Pancreas (tissue), 10 donors: ENCODE measurements at places on chromosomes 3 and 15.

GRCh38 chr15:64653757-64654156 is 121.6 kb downstream of the RBPMS2 start:
- no peak for DNase-seq

GRCh38 chr15:91224755-91225380 is 124.8 kb downstream of the SV2B start:
- DNase-seq: no peak

- no peak for DNase-seq
These were observed 12.1 kb downstream of the SEC22C start for GRCh38 chr3:42569593-42570142.

DNA sequence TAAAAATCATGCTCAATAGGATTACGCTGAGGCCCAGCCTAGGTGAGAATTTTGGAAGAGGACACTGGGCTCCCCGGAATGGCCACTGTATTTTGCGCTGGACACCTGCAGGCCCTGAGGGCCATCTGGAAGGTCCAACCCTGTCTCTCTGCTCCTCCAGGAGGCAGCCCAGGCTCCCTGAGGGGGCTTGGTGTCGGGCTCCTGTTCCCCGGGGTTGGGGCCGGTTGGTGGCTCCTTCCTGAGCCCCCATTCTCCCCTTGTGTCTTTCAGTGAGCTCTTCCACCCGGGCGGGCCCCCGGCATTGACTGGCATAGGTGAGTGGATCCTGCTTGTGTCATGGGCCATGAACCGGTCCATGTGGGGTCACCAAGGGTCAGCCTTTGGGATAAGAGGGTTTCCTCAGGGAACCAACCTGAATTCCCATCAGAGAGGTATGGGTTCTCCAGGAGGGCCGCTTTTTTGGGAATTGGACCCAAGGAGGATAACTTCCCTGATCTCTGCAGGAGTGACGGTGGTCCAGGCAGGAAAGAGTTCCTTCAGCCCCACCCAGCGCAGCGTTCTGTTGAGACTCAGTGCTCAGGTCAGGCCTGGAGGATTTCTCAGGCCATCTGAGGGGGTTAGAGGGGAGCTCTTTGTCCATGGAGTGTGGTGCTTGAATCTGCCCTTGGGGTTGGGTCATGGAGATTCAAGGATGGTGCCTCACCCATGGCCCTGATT is 187.8 kb downstream of the UBE3A start:
- DNase-seq: peak; percentile 37

GRCh38 chr3:43181202-43181821 is 75.4 kb upstream of the POMGNT2 start:
- DNase-seq: no peak

GRCh38 chr3:29283231-29284119 is 2.6 kb downstream of the RBMS3 start:
- DNase-seq: no peak

- no peak for DNase-seq
These were observed 39.4 kb upstream of the SMAD3 start for GRCh38 chr15:67025719-67026609.

- no peak for DNase-seq
These were observed 69.9 kb upstream of the TNFSF10 start for GRCh38 chr3:172592898-172593669.

GRCh38 chr3:169348929-169349621 is 314.4 kb downstream of the MECOM start:
- no peak for DNase-seq

DNA sequence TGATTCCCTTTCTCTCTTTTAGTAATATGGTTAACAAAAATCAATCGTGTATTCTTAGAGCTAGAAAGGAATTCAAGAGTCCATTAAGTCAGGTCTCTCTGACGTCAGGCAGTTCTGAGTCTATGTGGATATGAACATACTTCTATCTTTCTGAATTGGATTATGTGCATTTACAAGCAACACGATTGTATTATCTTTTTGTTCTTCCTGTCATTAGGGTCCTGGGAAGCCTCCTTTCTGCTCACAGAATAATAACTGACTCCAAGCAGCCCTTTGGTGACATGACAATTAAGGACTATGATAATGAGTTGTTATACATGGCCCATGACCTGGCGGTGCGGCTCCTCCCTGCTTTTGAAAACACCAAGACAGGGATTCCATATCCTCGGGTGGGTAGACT is 14.0 kb downstream of the EDEM1 start:
- no peak for DNase-seq

GRCh38 chr15:92633001-92633400 is 22.6 kb downstream of the FAM174B start:
- DNase-seq: no peak

DNA sequence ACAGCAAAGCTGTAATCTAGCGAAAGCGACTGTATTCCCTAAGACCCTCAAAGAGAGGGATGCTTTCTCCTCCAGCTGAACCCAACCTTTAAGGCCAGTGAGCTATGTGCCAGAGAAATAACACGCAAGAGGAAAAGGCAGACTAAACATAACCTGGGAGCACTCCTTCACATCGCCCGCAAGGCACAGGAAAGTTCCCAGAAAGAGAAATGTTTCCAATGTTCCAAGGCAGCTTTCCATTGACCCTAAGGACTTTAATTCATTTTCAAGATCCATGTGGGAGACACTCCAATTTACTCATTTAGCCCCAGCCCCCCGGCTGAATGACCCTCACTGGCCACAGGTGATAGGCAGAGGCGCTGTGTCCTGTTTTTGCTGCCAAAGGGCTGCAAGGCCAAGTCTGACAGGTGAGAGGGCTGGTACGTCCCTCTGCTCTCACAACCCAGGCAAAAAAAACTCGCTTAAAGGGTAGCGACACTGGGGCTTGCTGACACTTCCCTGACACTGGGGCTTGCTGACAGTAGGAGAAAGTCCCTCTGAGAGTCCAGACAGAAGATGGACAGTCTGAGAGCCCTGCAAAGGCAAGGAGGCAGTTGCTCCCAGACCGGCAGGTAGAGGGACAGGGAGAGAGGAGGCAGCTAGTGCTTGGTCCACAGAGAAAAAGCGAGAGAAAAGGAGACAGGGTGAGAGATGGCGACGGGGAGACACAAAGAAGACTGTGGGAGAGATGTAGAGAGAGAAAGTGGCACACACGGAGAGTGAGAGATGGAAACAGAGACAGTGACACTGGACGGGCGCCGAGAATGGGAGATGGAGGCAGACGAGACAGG is 702 bp downstream of the ARHGEF3 start:
- DNase-seq: peak; percentile 55

- DNase-seq: no peak
These were observed 245.7 kb downstream of the XXYLT1 start for GRCh38 chr3:195025056-195025883.

DNA sequence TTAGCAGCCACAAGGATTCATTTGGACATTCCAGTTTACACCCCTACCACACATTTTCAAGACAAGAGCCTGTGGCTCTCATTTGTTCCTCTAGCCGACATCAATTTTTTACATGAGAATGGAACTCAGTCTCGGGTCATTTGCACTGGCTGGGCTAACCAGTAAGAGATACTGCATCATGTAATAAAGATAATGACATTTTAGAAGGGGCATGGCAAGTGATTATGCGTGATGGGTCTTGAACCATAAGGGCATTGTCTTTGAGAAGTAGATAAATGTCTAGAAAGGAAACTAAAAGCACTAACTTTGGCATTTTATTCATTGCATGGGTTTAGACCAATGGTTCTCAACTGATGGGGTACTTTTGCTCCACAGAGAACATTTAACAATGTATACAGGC is 146.0 kb upstream of the GRM7 start:
- DNase-seq: no peak

DNA sequence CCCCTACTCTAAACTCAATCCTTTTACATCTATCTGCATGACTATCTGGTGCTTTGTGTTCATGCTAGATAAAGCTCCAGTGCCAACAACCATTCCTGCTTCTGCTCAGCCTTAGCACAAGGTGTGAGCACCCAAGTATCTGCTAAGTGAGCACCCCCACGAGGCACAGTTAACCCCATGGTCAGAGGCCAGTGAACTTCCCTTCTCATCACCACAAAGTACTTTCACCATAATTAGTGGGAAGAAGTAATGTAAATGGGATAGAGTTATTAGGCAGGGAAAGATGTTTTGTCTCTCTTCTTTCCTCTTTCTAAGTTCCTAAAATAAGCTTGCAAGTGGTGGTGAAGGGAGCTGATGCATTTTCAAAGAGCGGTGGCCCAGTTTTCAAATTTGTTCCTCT is 96.4 kb downstream of the ANO10 start:
- DNase-seq: no peak

GRCh38 chr3:113831103-113831355 is 7.6 kb upstream of the GRAMD1C start:
- DNase-seq: no peak

- no peak for DNase-seq
These were observed 996 bp upstream of the XIRP1 start for GRCh38 chr3:39193391-39193790.

- no peak for DNase-seq
These were observed 51.0 kb upstream of the ATP13A3 start for GRCh38 chr3:194537732-194538247.

DNA sequence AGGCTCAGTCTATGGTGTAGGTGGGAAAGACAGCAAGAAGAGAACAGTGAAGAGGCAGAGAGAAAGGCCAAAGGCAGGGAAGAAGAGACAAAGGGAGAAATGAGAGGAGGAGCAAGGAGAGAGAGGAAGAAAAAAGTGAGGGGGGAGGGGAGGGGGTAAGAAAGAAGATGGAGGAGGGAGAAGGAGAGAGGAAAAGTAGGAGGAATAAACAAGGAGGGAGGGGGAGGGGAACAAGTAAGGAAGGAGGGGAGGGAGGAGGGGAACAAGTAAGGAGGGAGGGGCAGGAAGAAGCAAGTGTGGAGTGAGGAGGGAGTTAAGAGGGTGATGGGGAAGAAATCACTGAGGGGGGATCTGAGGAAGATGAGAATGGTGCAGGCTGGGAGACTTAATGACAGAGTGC is 45.5 kb upstream of the FGD5 start:
- DNase-seq: no peak

- DNase-seq: no peak
These were observed 279.0 kb downstream of the LPP start for GRCh38 chr3:188432802-188433520.

- DNase-seq: no peak
These were observed 15.7 kb upstream of the DPPA4 start for GRCh38 chr3:109353057-109353456.

DNA sequence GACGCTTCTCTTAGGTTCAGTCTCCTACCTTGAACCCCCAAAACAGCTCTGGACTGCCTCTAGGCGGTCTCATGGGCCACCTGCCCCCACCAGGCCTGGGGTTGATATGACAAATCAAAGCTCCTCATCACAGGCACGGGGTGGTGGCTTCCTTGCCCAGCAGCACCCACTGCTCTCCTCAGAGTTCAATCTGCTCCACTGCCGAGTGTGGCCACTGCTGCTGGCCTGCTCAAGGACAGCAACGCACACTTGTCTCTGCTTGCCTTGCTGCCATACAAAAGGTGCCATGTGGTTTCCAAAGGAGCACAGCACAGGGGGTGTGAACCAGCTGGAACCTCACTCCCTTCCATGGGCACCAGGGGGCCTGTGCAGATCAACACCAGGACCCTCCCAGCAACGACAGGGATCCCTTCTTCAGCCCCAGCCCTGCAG is 10.2 kb downstream of the KBTBD13 start:
- no peak for DNase-seq

- DNase-seq: no peak
These were observed 287.4 kb downstream of the UACA start for GRCh38 chr15:70475921-70476320.

DNA sequence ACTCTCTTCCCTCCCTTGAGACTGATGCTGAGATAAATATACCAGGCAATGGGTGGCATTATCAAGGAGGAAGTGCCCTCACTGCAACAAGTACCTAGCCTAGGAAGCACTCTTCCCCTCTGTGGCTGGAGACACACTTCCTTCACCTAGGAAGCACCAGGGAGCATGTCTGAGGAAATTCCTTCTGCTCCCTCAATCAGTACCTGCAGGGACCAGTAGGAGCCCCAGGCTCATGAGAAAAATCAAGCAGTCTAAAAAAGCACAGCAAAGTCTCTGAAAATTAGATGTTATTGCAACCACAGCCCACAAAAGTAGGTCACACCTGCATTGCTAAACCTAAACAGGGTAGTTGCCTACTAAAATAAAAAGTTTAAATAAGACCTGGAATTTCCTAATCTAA is 78.2 kb upstream of the TRPM1 start:
- no peak for DNase-seq

DNA sequence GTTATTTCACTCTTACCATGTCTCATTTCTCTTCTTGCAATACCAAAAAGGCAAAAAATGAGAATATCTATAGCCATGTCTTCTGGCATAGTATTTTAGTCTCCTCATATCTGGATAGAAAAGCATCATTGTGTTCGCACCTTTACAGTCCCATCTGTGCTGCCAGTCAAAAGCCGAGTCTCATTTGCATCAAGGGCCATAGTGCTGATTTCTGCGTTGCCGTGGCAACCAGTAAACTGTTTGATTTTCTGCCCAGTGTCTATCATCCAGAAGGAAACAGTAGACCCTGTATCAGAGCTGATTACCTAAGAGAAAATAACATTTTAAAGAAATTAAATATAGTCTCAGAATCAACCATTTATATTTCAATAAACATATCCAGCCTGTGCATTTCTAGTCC is 86.1 kb upstream of the SERPINI2 start:
- no peak for DNase-seq

GRCh38 chr3:129441782-129442181 is 1.8 kb downstream of the IFT122 start:
- DNase-seq: no peak

GRCh38 chr15:66027268-66027805 is 158.0 kb downstream of the RAB11A start:
- no peak for DNase-seq
